ENCODE measurements at places on chromosomes 3 and 15. TPM values are rescaled to one million over a fixed set of nuclear protein-coding genes. Genes with fewer than 3 reads are reported as not detected.

SKOR1 gene
- total RNA-seq = 0.19 TPM

GPR160 gene
- 1.1 TPM for total RNA-seq

LSG1 gene
- total RNA-seq = 20.5 TPM

ZFAND6 gene
- 50.8 TPM for total RNA-seq

SCN11A gene
- not detected for total RNA-seq

MCF2L2 gene
- total RNA-seq = 0.28 TPM

ADAMTS9 gene
- total RNA-seq = 0.28 TPM

SMCO1 gene
- total RNA-seq = not detected

AMT gene
- 6.0 TPM for total RNA-seq

ZDHHC23 gene
- total RNA-seq = 2.3 TPM

POLQ gene
- total RNA-seq = 4.9 TPM

OSTN gene
- not detected for total RNA-seq

WDR93 gene
- total RNA-seq = not detected

TRANK1 gene
- 0.60 TPM for total RNA-seq

INAFM2 gene
- 12.5 TPM for total RNA-seq

CCR9 gene
- not detected for total RNA-seq

AP3B2 gene
- not detected for total RNA-seq

CCR8 gene
- not detected for total RNA-seq

NR2E3 gene
- total RNA-seq = not detected

LIPC gene
- not detected for total RNA-seq

TTC21A gene
- 0.71 TPM for total RNA-seq

TMEM108 gene
- total RNA-seq = not detected

CISH gene
- total RNA-seq = 6.9 TPM

MYL3 gene
- total RNA-seq = not detected

BOC gene
- 2.2 TPM for total RNA-seq

TUSC7 gene
- total RNA-seq = not detected

NR2C2 gene
- 10.4 TPM for total RNA-seq

MESP1 gene
- total RNA-seq = not detected

VEPH1 gene
- total RNA-seq = under 0.01 TPM

SNTN gene
- not detected for total RNA-seq

P2RY1 gene
- 6.6 TPM for total RNA-seq

RTP4 gene
- 0.07 TPM for total RNA-seq

PFN2 gene
- total RNA-seq = 109 TPM

GOLGA8M gene
- total RNA-seq = not detected

TICRR gene
- 6.3 TPM for total RNA-seq

KNG1 gene
- total RNA-seq = not detected

SI gene
- total RNA-seq = not detected

BNC1 gene
- 74.7 TPM for total RNA-seq

REC114 gene
- total RNA-seq = not detected

CPLX3 gene
- not detected for total RNA-seq

CCDC13 gene
- 0.35 TPM for total RNA-seq

RTF1 gene
- total RNA-seq = 12.5 TPM

ERC2 gene
- 0.56 TPM for total RNA-seq

KCNH8 gene
- total RNA-seq = not detected

LYSMD4 gene
- 8.0 TPM for total RNA-seq

TLR9 gene
- 0.07 TPM for total RNA-seq

MUC13 gene
- not detected for total RNA-seq

SLC27A2 gene
- total RNA-seq = 7.3 TPM

PRTG gene
- total RNA-seq = not detected

LSAMP gene
- 0.14 TPM for total RNA-seq

STRA6 gene
- total RNA-seq = 0.79 TPM

GOLGA6D gene
- total RNA-seq = not detected

GOLGA6A gene
- not detected for total RNA-seq

SLC12A1 gene
- total RNA-seq = not detected

RCN2 gene
- total RNA-seq = 51.3 TPM

CAMK2N2 gene
- total RNA-seq = not detected

FRMD5 gene
- 2.9 TPM for total RNA-seq

LRRC3B gene
- total RNA-seq = not detected

ADAMTS7 gene
- total RNA-seq = 1.6 TPM

CMTM8 gene
- 7.8 TPM for total RNA-seq

All from airway epithelial cell (primary cell).